ENCODE measurements at places on chromosomes 6 and 20. TPM values are rescaled to one million over a fixed set of nuclear protein-coding genes. Genes with fewer than 3 reads are reported as not detected.

DNA sequence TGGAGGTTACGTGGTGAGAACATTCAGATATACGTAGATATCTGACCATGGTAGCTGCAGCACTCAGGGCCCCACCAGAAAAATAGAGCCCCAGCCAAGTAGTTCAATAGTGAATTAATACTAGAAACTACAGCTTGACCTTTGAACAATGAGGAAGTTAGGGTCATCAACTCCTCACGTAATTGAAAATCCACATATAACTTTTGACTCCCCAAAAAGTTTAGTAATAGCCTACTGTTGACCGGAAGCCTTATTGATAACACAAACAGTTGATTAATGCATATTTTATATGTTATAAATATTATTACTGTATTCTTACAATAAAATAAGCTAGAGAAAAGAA, 117.9 kb downstream of the SNX5 start:
- peak overlapping the region; percentile 86 for H3K27ac ChIP-seq
- no peaks in the 10 kb centered on the region for H3K36me3 ChIP-seq

LCA5 gene
- total RNA-seq = 1.8 TPM

DPPA5 gene
- total RNA-seq = not detected

IRAK1BP1 gene
- total RNA-seq = 4.3 TPM

GRCh38 chr6:108652375-108652774, 91.7 kb downstream of the FOXO3 start:
- DNase-seq = no peak
- H3K4me1 ChIP-seq = peaks cover 76% of the 10 kb centered on the region
- no peak overlapping the region for H3K4me3 ChIP-seq
- H3K27ac ChIP-seq = peak overlapping the region; percentile 84

- peaks cover 20% of the 10 kb centered on the region for H3K4me1 ChIP-seq
- H3K27ac ChIP-seq = no peak overlapping the region
- H3K4me3 ChIP-seq = no peak overlapping the region
- H3K27me3 ChIP-seq = peaks cover 3% of the 10 kb centered on the region
- no peaks in the 10 kb centered on the region for H3K36me3 ChIP-seq
- DNase-seq = no peak
Observed at GRCh38 chr6:6328451-6328850, 8.0 kb upstream of the F13A1 start.

- H3K4me3 ChIP-seq = no peak overlapping the region
- H3K27me3 ChIP-seq = no peaks in the 10 kb centered on the region
- no peak overlapping the region for H3K27ac ChIP-seq
Observed at GRCh38 chr6:1502041-1502440, 107.7 kb upstream of the FOXC1 start.

RAET1L gene
- 5.9 TPM for total RNA-seq
